ENCODE measurements at places on chromosomes 2 and 18. TPM values are rescaled to one million over a fixed set of nuclear protein-coding genes. Genes with fewer than 3 reads are reported as not detected.
A peak's percentile ranks its signal among the peaks of the same experiment; 100 is the strongest.

SH2D6 gene
- 0.64 TPM for total RNA-seq

RNF125 gene
- total RNA-seq: 1.5 TPM

INPP1 gene
- 41.7 TPM for total RNA-seq

RFX8 gene
- total RNA-seq: 1.0 TPM

SNED1 gene
- total RNA-seq: 2.8 TPM

TTN gene
- total RNA-seq: 0.34 TPM

DNA sequence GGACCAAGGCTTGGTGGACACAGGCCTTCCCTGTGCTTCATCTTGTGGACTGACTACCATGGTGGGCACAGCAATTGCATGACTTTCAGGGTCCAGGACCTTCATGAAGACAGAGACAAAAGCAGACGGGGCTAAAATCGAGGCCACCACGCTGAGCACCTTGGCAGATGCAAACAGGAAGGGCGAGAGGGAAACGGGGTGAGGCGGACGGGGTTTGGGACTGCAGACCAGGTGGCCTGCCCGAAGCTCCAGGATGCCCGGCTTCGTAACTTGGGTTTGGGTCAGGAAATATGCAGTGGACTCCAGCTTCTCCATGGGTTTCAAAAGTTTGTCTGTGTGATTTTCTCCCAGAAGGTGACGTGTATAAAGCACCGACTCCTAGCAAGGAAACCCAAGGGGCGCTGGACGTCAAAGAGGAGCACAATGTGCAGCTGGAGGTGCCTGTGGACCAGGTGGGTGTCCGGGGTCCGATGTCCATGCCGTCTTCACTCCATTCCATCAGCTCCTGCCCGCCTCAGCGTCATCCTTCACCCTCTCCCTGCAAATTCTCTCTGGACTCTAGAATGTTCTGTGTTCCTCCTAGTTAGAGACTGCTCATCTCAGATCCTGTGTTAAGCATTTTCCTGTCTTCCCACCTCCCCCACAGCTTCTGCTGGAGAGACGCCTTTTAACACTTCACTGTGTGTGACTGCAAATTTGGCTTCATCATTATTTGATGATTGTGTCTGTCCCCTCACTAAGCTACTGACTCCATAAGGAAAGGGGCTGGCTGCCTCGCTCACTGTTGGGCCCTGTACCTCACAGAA lies 65.8 kb downstream of the DCDC2C start:
- DNase-seq: no peak

DNA sequence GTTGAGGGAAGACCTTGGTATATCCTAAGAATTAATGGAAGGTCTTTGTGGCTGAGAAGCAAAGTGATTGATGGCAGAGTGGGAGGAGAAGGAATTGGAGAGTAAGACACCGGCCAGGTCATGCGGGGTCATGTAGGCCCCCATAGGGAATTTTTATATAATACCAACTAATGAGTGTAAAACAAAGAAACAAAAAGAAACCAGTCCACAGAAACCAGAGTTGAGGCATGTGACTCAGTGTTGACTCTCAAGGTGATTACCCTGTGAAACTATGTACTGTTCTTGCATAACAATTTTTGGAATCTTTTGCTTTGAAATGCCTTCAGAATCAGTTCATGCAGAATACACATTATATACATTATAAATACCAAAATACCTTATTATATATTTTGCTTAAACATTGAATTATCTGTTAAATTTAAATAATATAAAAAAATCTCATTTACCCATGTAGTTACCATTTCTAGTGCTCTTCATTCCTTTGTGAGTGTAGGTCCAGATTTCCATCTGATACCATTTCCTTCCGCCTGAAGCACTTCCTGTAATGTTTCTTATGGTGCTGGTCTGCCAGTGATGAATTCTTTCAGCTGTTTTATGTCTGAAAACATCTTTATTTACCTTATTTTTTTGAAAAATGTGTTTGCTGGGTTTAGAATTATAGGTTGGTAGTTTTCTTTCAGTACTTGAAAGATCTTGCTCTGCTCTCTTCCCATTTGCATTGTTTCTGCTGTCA lies 8.6 kb downstream of the CLIP4 start:
- no peak for DNase-seq

DNA sequence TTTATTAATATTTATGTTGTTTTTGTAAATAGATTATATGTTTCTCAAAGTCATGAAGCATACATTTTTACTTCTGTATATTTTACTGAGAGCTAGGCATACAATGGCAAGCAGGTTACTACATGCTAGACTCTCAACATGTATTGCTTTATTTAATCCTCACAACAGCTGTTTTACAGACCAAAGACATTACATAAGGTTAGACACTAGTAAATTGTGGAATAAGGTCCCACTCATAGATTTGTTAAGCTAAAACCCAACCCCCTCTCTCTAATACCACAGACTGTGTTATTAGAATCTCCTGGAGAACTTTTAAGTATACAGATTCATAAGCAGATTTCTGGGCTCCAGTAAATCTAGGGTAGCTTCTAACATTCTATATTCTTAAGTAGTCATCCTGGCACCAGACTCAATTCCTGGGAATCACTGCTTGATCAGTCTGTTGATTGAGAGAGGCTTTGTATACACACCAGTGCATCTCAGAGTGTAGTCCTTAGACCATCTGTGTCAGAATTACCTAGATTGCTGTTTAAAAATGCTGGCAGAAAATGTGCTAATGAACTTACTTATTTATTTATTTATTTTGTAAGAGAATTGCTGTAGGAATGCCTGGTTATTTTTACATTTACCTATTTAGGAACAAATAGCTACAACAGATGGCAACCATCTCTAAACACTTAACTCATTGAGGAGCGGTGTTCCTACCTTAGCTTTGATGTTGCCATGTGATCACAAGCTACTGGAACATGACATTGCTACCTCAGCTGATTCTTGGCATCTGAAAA lies 153.5 kb upstream of the CAVIN2 start:
- no peak for DNase-seq

- no peak for DNase-seq
Measured at GRCh38 chr2:10655499-10656225, 34.1 kb downstream of the NOL10 start.

GRCh38 chr2:7880566-7880965 lies 801.3 kb upstream of the ID2 start:
- no peak for DNase-seq

DNA sequence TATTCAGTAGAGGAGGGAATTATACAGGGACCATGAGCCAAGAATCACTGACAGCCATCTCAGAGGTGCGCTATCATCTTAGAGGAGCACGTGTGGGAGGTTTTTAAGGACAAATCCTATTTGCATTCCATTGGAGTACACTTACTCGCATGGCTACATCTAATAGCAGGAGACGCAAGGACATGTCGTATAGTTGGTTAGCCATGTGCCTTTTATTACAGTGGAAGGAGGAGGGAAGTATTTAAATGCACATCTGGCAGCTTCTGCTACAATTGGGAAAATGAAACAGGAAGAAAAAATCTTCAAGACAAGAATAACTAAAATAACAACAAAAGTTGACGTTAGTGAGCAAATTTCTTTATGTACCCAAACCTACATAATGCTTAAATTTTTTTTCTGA lies 86.5 kb upstream of the UGP2 start:
- DNase-seq: no peak

DNA sequence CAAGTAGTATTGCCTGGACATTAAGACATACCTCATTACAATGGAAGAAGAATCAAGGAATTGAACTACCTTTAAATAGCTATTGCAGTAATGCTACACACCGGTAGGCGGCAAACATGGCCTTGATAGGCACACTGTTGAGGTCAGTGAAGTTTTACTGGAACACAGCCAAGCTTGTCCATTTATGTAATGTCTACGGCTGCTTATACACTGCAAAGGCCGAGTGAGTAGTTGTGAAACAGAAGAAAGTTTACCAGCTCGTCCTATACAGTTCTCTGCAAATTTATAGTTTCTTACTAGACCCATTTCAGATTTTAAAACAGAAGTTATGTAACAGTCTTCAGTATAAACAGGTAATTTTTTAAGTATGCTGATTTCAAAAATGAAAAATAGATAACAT lies 38.8 kb downstream of the PPP4R1 start:
- DNase-seq: peak; percentile 56

DNA sequence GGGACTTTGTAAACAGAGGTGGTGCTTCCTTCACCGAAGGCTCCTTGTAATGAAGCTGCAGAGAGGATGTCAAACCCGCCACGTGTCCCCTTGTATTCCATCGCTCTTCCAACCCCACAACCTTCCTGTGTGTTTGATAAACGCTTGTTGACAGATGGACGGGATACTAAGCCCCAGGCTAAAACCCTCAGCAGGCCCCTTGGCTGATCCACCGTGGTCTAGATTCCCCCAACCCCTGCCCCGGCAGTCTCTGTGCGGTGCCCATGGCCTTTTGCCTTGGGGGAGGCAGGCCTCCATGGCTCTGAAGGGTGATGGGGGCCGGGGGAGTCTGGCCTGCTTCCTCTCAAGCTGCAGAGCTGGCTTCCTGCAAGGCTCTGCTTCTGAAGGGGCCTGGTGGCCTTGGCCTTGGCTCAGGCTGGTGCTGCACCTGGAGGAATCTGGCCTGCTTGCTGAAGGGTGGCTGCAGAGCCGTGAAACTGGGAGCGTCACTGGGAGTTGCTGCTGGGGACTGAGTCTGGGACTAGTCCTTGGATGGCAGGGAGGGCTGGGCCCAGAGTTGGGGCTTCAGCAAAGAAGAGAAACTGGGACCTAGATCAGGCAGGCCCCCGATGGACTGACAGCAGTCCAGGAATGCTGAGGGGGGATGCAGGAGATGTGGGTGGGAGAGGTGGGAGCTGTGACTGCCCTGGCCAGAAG lies 9.6 kb upstream of the NTSR2 start:
- DNase-seq: no peak

GRCh38 chr18:14978962-14979535 lies 231.1 kb downstream of the ANKRD30B start:
- peak; percentile 88 for DNase-seq

GRCh38 chr2:72894514-72894913 lies 7.3 kb downstream of the SPR start:
- no peak for DNase-seq

DNA sequence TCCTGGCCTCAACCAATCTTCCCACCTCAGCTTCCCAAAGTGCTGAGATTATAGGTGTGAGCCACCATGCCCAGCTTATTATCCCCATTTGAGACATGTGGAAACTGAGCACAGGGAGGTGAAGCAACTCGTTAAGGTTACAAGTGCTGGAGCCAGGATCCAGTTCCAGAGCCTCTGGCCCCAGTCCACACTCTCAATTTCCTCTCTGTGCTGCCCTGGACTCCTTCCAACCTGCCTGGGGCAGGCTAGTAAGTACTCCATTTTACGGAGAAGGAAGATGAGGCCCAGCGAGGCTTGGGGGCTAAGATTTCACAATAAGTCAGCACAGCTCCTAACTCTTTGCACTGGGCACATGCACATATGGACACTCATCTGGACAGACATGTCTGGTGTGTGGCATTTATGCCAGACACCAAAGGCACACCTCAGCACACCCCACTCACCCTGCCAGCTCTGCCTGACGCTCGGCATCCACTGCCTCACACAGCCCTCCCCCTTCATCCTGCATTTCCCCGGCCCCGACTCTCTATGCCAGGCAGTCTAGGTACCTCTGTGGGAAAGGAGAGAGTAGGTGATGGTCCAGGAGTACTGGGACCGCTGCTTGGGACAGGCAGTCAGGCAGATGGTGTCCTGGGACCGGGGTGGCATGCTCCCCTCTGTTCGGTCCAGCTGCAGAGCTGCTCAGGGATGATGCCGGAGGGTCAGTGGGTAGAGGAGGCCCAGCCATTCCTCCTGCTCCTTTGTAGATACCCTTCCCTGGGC lies 20.5 kb downstream of the CFAP65 start:
- no peak for DNase-seq

Measured in glutamatergic neuron (in vitro differentiated cells).